Endothelial cell of umbilical vein (primary cell): ENCODE measurements at places on chromosomes 11 and 22. TPM values are rescaled to one million over a fixed set of nuclear protein-coding genes. Genes with fewer than 3 reads are reported as not detected.

The OPCML gene
- not detected in 2 replicates for total RNA-seq

The CCDC134 gene
- 8.1 and 8.4 TPM in 2 replicates for total RNA-seq

The MAPK8IP2 gene
- 0.31 and 0.37 TPM in 2 replicates for total RNA-seq

The CNTN5 gene
- total RNA-seq = not detected in 2 replicates

The TYR gene
- not detected in 2 replicates for total RNA-seq

The RAB38 gene
- 2.1 and 3.6 TPM in 2 replicates for total RNA-seq

The KCNJ5 gene
- 0.13 and 0.14 TPM in 2 replicates for total RNA-seq
